ENCODE measurements at places on chromosomes 13 and 19.

- no peak for DNase-seq
Observed at GRCh38 chr19:4980838-4981680, 12.1 kb downstream of the KDM4B start.

GRCh38 chr13:41268764-41269163, 5.4 kb upstream of the MTRF1 start:
- DNase-seq = no peak

- DNase-seq = no peak
Observed at GRCh38 chr13:106858903-106859532, 291.1 kb upstream of the ARGLU1 start.

- DNase-seq = no peak
Observed at GRCh38 chr19:14916848-14917247, 24.4 kb upstream of the OR7C2 start.

DNA sequence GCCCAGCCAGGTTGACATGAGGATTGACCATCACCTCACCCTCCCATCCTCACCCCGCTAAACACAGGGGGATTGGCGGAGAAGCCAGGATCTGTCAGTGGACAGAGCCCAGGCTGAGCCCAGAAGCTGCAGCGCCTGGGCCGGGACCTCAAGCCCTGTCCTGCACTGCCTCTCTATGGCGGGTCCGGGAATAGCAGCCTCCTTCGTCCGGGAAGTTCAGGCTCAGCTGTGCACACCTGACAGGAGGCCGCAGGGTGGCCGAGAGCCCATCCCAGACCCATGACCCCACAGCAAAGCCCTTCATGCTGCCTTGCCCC, 67.8 kb downstream of the SPACA7 start:
- no peak for DNase-seq

DNA sequence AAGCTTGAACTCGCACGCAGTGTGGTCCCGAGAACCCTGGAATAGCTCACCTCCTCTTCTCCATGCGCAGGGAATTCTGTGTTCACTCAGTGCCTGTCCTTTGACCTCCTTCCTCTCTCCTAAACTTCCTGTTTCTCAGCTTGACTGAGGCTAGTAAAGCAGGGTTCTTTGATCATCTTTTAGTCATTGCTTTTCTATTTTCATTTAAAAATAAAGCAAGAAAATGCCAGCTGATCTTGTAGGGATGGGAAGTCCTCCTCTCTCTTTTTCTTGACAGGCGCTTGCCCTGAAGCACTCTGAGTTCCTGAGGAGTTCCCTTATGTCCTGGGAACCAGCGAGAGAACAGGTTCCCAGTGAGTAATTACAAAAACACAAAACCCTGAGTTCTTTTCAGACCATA, 62.8 kb downstream of the ARHGEF7 start:
- DNase-seq = no peak

- DNase-seq = no peak
Observed at GRCh38 chr19:39695759-39696158, 8.5 kb upstream of the LGALS14 start.
